ENCODE measurements at places on chromosomes 5 and 9.

- no peak for DNase-seq
These were observed 1.1 kb upstream of the IRF1 start for GRCh38 chr5:132491368-132492364.

GRCh38 chr5:10934783-10935355, 173.8 kb upstream of the DAP start:
- DNase-seq: no peak

DNA sequence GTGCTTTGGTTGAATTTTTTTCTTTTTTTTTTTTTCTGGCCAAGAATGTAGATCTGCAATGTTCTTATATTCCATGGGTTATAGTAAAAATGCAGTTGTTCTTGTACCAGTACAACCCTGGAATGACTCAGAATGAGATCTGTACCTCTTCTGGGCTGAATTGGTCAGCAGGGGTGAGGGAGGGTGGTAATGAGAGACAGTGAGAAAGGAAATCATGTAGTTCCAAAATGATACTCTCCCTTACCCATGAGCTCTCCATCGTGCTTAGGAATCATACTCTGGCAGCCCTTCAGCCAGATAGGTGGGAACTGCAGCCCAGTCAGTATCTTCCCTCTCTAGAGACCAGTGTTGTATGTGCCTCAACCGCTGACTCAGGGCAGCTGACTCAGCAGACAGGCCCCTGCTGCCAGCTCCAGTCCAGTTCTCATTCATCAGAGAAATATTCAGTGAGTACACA, 2.1 kb upstream of the GLIS3 start:
- no peak for DNase-seq

DNA sequence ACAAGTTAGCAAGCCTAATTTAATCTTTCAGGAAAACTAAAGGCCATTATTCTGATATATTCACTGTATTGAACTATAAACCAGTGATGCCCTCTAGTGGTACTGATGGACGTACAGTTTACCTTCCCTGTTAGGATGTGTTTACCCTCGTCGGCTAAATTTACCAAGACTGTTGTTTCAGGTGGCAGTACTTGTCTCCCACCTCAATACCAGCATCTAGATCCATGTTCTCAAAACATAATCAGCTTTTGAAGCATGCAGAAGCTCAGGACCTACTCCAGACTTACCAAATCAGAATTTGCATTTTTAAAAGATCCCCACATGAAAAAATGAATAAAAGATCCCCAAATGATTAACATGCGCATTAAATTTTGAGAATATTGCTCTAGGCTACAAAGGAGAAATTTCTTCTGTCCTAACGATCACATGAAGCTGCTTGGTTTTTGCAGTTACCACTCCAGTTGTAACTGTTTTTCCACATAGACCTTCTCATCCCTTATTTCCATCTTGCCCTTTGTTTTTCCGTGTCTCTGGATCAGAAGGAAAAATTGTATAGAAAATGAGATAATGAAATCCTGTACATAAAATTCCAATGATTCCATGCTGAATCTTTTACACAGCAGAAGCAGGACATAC, 3.2 kb upstream of the BAAT start:
- no peak for DNase-seq

- DNase-seq: no peak
These were observed 3.0 kb upstream of the ETF1 start for GRCh38 chr5:138545919-138546562.

- DNase-seq: no peak
These were observed 5.1 kb upstream of the SMIM15 start for GRCh38 chr5:61167382-61167781.

DNA sequence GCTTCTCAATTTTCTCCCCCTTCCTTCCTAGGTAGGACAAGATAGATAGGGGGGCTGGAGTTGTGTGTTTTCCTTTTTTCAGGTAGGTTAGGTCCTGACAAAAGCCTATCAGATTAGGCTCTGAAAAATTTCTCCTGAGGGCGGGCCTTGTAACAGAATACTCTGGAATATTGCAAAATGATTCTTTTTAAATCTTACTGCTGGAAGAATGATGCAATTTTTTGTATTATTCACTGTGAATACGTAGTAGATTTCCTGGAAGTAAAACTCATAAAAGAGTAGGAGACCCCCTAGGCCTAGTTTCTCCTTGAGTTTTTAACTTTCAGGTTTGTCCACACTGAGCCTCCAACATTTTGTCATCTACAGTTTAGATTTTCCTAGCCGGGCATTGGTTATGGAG, 1701.8 kb downstream of the EFNA5 start:
- no peak for DNase-seq

GRCh38 chr5:134099288-134099872, 15.1 kb upstream of the TCF7 start:
- DNase-seq: no peak

- no peak for DNase-seq
These were observed 79.1 kb upstream of the GPR151 start for GRCh38 chr5:146595088-146595487.

- DNase-seq: no peak
These were observed 45.0 kb upstream of the PRSS3 start for GRCh38 chr9:33750307-33750838.

DNA sequence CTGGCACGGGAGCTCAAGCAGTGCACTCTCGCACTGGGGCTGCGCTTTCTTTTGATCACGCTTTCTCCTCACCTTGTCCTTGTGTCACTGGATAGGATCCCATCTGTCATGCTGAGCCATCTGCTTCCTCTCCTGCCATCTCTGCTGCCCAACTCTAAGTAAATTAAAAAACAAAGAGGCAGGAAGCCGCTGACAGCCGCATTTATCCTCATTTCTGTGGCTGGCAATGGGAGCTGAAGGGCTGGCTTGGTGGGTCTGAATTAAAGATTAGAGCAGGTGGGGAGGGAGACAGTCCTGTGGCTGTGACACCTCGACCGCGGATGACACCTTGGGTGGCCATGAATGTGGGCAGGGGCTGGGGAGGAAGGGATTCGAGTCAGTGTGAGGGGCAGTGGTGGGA, 159.2 kb upstream of the ALDH1B1 start:
- no peak for DNase-seq
